Thoracic aorta endothelial cell (primary cell): ENCODE measurements at places on chromosomes 11 and 22. TPM values are rescaled to one million over a fixed set of nuclear protein-coding genes. Genes with fewer than 3 reads are reported as not detected.

The ADORA2A gene
- 28.4 and 41.4 TPM in 2 replicates for total RNA-seq

The BATF2 gene
- total RNA-seq = 0.53 and 2.0 TPM in 2 replicates

The ANO1 gene
- 0.27 TPM in 1 of 2 replicates, not detected in the other for total RNA-seq

The NADSYN1 gene
- total RNA-seq = 86.4 and 97.5 TPM in 2 replicates

The OR5AK2 gene
- not detected in 2 replicates for total RNA-seq

The ACTN3 gene
- under 0.01 TPM in 1 of 2 replicates, not detected in the other for total RNA-seq

The ESAM gene
- total RNA-seq = 136 and 154 TPM in 2 replicates

The BRD1 gene
- total RNA-seq = 27.1 and 34.6 TPM in 2 replicates

The RAB36 gene
- total RNA-seq = 1.5 and 3.3 TPM in 2 replicates

The RFPL3 gene
- not detected in 2 replicates for total RNA-seq

The APOA4 gene
- total RNA-seq = not detected in 2 replicates

The KRTAP5-2 gene
- not detected in 2 replicates for total RNA-seq

The KCNJ1 gene
- total RNA-seq = under 0.01 TPM in 1 of 2 replicates, not detected in the other

The EMID1 gene
- not detected in 2 replicates for total RNA-seq

The GGTLC3 gene
- not detected in 2 replicates for total RNA-seq

The MAPK8IP1 gene
- total RNA-seq = 3.5 and 6.1 TPM in 2 replicates

The SEC14L2 gene
- 37.0 and 38.5 TPM in 2 replicates for total RNA-seq

The ZNF215 gene
- 5.9 and 6.0 TPM in 2 replicates for total RNA-seq

The MS4A15 gene
- not detected in 2 replicates for total RNA-seq

The MRGPRE gene
- total RNA-seq = not detected in 2 replicates

The PATE4 gene
- total RNA-seq = not detected in 2 replicates

The GRIA4 gene
- total RNA-seq = 3.6 TPM in 1 of 2 replicates, not detected in the other

The TIMP3 gene
- total RNA-seq = 0.29 and 0.40 TPM in 2 replicates

The RASL10A gene
- 0.43 and 0.80 TPM in 2 replicates for total RNA-seq

The RSF1 gene
- total RNA-seq = 56.1 and 70.5 TPM in 2 replicates

The GAB4 gene
- total RNA-seq = not detected in 2 replicates

The KDM4F gene
- total RNA-seq = not detected in 2 replicates

The DRICH1 gene
- not detected in 2 replicates for total RNA-seq

The SPCS2 gene
- 52.5 and 55.9 TPM in 2 replicates for total RNA-seq

The OR5AR1 gene
- total RNA-seq = not detected in 2 replicates

The OR5L2 gene
- not detected in 2 replicates for total RNA-seq

The GLB1L2 gene
- total RNA-seq = 0.27 and 0.93 TPM in 2 replicates

The C11orf21 gene
- total RNA-seq = not detected in 2 replicates

The PRRG4 gene
- total RNA-seq = 0.27 and 0.43 TPM in 2 replicates

The BCL2L13 gene
- 56.2 and 57.6 TPM in 2 replicates for total RNA-seq

The NAALADL1 gene
- 4.4 and 5.2 TPM in 2 replicates for total RNA-seq

The GDPD4 gene
- total RNA-seq = not detected in 2 replicates

The ENTHD1 gene
- not detected in 2 replicates for total RNA-seq

The DDI1 gene
- not detected in 2 replicates for total RNA-seq

The TNNT3 gene
- not detected in 2 replicates for total RNA-seq

The OR2AT4 gene
- total RNA-seq = not detected in 2 replicates

The UBE2L3 gene
- 76.7 and 77.7 TPM in 2 replicates for total RNA-seq

The ADAMTS15 gene
- total RNA-seq = 0.07 and 0.13 TPM in 2 replicates

The JHY gene
- 2.0 and 4.3 TPM in 2 replicates for total RNA-seq

The ME3 gene
- 41.0 and 45.2 TPM in 2 replicates for total RNA-seq

The FXYD2 gene
- total RNA-seq = 0.40 and 0.50 TPM in 2 replicates

The MGAT3 gene
- total RNA-seq = not detected in 2 replicates

The SLC35E4 gene
- 17.0 and 28.1 TPM in 2 replicates for total RNA-seq

The APOL4 gene
- total RNA-seq = 1.1 and 1.3 TPM in 2 replicates

The GGTLC2 gene
- total RNA-seq = not detected in 2 replicates

The CAT gene
- total RNA-seq = 51.9 and 65.7 TPM in 2 replicates

The FAM111B gene
- total RNA-seq = 29.9 and 40.4 TPM in 2 replicates
